ENCODE measurements at places on chromosomes 1 and 21.
A peak's percentile ranks its signal among the peaks of the same experiment; 100 is the strongest.

- DNase-seq = no peak
Observed at GRCh38 chr1:94808669-94809068, 11.5 kb upstream of the SLC44A3 start.

DNA sequence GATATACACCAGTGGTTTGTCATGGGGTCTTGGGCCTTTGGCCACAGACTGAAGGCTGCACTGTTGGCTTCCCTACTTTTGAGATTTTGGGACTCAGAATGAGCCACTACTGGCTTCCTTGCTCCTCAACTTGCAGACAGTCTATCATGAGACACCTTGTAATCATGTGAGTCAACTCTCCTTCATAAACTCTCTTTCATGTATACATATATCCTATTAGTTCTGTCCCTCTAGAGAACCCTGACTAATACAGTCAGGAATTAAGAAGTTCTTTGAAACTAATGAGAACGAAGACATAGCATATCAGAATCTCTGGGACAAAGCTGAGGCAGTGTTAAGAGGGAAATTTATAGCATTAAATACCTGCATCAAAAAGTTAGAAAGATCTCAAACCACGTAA is 110.8 kb downstream of the SLC5A9 start:
- DNase-seq = no peak

DNA sequence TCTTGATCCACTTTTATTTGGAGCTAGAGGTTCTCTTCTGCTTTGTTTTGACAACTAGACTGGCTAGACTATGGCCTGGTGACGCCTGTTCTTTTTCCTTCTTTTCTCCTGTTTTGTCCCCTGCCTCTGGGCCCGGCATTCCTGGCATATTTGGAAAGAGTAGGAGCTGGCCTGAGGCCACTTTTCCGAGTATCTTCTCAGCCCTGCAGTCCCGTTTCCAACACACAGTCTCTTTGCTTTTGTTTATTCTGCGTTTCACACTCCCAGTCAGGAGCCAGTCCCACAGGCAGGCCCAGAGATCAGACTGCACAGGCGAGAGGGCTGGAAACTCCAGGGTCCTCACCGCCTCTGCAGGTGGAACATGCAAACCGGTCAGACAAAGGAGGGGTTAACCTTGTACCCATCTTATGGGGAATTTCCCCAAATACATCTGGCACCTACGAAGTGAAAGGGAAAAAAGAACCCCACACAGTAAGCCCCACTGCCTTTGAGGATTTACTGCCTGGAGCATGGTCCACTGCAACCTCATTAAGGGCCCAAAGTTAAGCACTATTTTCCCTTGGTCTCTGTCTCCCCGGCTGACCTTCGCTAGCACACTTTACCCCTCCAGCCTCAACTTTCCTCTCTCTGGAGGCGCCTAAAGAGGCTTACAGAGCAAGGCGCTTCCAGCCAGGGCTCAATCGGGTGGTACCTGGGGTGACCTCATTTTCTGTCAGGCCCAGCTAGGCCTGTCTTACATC is 141.1 kb downstream of the TOMM20 start:
- DNase-seq = no peak

- DNase-seq = no peak
Observed at GRCh38 chr1:62299426-62300200, 19.6 kb downstream of the KANK4 start.

- DNase-seq = no peak
Observed at GRCh38 chr21:28699596-28700259, 292.9 kb downstream of the LTN1 start.

GRCh38 chr1:4664095-4664494 is 9.7 kb downstream of the AJAP1 start:
- no peak for DNase-seq

GRCh38 chr1:225654277-225654597 is 1.3 kb upstream of the ENAH start:
- no peak for DNase-seq

GRCh38 chr1:85258536-85259117 is 835 bp downstream of the C1orf52 start:
- DNase-seq = peak; percentile 21

GRCh38 chr1:172549621-172550280 is 16.8 kb downstream of the SUCO start:
- no peak for DNase-seq

- no peak for DNase-seq
Observed at GRCh38 chr1:164746632-164747031, 187.6 kb downstream of the PBX1 start.

DNA sequence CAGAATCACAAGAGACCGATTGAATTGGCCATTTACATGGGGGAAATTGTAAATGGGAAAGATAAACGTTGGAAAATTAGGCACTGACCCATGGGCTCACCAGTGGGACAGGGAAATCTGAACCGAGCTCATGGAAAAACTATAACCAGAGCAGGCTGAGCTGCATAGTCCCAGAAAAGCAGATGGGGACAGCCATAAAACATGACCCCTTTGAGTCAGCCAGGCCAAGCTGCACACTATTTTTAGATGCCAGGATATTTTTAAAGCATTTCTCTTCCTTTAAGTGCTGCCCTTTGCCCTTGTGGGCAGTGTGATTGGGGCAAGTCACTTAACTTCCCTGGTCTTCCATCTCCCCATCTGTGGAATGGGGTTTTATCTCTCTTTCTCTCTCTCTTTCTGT is 184.1 kb downstream of the FOXD2 start:
- no peak for DNase-seq

GRCh38 chr1:26096471-26096870 is 15.2 kb upstream of the PDIK1L start:
- DNase-seq = no peak

DNA sequence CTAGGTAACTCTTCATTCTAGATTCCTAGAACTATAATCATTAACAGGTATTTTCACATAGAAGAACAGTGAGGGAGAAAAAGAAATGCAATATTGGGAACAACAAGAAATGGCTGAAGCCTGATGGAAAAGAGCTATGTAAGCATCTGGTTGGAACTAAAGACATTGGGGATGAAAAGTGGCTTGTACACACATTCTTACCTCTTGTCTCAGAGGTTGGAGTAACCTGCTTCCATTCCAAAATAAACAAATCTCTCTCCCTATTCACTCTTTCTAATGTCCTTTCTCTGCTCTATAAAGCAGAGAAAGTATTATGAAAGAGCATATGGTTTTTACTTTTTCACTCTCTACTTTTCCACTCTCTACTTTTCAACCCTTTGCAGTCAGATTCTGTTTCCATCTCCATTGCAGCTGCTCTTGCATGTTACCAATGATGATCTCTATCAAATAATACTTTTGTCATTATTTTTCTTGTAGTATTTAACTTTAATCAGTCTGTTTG is 37.5 kb downstream of the CMPK1 start:
- no peak for DNase-seq

DNA sequence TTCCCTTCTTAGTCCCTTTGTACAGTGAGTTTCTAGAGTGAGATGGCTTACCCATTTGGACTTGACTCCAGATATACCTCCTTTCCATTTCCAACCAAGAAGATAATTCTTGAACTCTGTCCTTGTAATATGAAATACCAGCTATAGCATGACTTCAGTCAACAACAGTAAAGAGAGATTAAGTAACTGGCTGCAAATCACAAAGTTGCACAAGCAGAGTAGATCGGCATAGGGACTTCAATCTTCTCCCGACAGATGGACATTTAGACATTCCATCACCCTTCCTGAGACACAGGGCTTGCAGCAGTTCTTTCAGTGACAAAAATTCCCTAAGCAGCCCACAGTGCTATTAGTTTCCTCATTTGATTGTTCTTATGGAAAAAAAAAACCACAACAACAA is 44.6 kb downstream of the JAK1 start:
- DNase-seq = peak; percentile 82

DNA sequence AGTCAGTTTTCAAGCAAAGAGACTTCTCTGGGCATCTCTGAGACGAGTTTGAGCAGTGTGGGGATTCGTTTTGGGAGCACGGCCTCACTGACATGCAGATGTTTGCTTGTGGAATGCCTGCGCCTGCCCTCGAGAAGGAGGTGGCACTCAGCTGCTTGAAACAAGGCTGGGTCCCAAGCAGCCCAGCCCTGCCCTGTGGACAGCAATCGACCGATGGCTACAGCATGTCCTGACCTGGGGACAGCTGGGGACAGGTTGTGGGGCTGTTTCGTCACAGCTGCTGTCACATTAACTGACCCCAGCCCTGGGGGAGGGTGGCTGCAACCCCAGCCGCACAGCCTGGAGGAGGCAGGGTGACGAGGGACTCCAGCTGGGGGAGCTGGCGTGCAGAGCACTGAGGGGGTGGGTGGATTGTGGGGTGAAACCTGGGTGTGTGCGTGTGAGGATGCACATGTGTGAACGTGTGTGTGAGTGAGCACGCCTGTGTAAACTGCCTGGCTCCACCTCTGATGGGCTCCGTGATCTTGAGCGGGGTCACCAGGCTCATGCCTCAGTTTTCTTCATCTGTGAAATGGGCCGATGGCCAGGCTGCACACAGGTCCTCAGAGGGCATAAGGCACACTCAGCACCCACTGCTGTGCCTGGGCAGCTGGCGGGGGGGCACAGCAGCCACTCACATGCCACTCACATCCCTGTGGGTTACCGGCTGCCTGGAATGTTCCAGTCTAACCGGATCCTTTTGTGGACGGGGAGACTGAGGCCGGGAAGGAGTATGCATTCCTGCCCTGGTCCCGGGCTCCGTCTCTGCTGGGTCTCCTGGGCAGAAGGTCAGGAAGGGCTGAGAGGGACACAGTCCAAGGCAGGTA is 49.3 kb downstream of the COL18A1 start:
- DNase-seq = no peak

- DNase-seq = no peak
Observed at GRCh38 chr1:3547055-3548005, 64.0 kb downstream of the MEGF6 start.

DNA sequence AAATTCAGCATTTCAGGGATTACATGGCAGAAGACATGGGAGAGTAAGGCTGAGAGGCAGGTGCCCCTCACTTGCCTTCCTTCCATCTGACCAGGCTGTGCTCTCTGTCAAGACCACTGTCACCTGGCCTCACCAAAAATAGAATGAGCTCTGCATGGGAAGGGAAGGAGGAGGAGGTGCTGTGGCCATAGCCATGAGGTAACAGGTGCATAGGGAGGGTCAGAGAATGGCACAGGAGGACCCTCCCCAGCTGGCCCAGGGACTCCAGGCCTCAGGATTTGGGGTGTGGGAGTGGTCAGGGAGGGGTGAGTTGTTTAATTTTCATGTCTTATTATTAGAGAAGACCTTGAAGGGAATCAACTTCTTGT is 192.3 kb downstream of the FCRL5 start:
- DNase-seq = no peak

DNA sequence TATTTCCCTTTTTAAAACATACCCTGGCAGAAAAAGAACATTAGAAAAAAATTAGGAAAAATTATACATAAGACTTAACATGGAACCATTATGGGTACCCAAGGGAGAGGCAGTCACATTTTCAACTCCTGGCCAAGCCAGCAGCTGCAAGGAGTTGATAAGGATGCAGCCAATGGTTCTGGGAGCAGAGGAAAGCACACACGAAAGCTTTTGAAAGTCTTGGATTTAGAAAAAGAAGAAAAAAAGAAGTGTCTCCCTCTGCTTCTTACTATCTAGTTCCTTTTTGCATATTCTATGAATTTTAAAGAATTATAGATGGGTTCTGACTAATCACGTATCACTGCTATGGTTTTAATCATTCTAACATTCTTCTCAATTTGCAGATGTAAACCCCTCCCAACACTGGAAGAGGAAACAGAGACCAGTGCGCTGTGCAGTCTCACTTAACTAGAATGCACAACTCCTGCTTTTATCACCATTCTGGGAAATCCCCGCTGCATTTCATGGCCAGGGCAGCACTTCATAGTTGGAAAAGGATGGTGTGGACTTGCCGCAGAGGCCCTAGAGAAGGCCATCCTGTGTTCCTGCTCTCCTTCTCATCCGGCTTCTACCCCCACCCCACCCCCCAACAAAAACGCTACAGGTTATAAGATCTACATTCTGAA is 2.7 kb upstream of the CD58 start:
- DNase-seq = peak; percentile 56

DNA sequence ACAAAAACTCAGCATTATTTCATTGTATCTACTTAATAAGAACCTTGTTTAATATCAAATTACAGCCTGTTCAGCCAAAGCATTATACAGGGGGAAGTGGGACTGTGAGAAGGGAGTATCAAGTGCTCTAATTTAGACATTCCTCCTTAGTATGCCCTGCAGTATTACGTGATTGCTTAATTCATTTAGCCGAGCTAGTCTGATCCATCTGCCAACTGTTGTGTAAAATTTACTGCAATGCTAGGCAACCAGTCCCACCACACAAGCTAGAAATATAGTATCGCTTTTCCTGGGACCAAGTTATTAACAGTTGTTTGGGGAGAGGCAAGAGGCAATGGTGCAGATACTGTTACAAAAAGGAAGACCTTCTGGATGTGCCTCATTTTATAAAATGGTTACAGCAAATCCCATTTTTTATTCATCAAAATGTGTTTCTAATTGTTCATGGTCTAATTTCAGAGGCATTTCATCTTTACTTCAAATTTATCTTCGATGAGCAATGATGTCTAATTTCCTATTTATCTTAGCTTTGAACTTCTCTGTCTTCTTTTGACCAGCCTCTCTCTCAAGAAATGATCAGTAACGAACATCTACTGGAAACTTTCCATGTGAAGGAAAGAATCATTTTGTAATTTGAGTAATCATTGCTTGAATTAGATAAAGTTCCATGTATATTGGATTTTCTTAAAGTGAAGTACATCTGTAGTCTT is 283.3 kb downstream of the DUSP10 start:
- no peak for DNase-seq

DNA sequence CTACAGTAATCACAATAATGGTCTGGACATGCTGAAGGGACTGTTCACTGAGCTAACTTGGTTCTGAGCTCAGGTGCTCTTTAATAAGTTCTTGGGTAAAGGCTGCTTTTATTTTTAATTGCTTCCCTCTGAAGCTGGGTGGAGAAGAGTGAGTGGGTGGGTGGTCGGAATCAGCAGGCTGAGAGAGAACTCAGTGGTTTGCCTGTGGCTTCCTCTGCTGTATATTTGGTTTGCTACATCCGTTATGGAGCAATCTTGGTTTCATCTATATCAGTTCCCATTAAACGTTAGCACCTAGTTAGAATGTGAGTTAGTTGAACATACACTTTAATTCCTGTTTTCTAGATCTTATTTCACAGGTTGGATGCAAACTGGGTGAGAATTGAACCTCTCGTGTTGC is 23.3 kb downstream of the CNIH4 start:
- DNase-seq = peak; percentile 72

DNA sequence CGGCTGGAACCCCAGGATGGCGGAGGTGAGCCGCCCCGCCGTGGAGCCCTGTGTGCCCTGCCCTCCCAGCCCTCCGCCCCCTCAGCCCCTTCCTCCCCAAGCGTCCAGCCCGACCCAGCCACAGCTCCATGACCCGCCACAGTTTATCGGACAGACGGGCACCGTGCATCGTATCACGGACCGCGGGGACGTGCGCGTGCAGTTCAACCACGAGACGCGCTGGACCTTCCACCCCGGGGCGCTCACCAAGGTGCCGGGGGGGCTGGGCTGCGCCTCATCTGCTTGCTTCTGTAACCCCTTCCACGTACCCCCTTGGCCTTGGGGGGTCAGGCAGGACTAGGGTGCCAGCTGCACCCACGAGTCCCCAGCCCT is 6.6 kb upstream of the MMP23B start:
- no peak for DNase-seq

GRCh38 chr1:33388805-33389771 is 41.8 kb downstream of the PHC2 start:
- no peak for DNase-seq
